ENCODE measurements at places on chromosomes 4 and X. TPM values are rescaled to one million over a fixed set of nuclear protein-coding genes. Genes with fewer than 3 reads are reported as not detected.

Gene PGAM4
- total RNA-seq = 0.21 TPM

Gene SATL1
- total RNA-seq = not detected

Gene HEPH
- total RNA-seq = not detected

Gene ADAMTS3
- not detected for total RNA-seq

Gene CABS1
- total RNA-seq = not detected

Gene HUWE1
- 81.2 TPM for total RNA-seq

Gene CYLC1
- total RNA-seq = not detected

Gene GPRASP1
- 0.21 TPM for total RNA-seq

Data from A549 treated with Hydrocortisone at 1 μM for 4 hours (cell line).